NCI-H524 (cell line): ENCODE measurements at places on chromosomes 7 and 10.

DNA sequence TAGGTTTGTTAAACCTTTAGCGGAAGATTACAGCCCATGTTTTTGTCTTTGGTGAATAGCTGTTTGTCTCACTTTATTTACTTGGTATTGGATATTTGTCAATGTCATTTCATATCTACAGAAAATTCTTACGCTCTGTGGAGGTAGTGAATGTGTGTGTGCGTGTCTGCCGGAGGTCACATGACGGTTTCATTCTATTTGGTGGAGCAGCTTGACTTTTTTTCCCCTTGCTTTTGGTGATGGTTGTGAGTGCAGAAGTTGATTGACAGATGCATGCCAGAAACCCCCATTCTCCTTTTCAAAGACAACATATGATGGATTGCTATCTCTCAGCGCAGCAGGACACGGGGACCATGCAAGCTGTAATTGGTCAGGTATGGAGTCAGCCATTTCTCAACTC is at the start of gene POU6F2:
Gene POU6F2 (plus strand): TSS at position 225 of the 400 bp plus-strand sequence. CDS start 45 bp downstream, at position 270.
- DNase-seq: no peak

DNA sequence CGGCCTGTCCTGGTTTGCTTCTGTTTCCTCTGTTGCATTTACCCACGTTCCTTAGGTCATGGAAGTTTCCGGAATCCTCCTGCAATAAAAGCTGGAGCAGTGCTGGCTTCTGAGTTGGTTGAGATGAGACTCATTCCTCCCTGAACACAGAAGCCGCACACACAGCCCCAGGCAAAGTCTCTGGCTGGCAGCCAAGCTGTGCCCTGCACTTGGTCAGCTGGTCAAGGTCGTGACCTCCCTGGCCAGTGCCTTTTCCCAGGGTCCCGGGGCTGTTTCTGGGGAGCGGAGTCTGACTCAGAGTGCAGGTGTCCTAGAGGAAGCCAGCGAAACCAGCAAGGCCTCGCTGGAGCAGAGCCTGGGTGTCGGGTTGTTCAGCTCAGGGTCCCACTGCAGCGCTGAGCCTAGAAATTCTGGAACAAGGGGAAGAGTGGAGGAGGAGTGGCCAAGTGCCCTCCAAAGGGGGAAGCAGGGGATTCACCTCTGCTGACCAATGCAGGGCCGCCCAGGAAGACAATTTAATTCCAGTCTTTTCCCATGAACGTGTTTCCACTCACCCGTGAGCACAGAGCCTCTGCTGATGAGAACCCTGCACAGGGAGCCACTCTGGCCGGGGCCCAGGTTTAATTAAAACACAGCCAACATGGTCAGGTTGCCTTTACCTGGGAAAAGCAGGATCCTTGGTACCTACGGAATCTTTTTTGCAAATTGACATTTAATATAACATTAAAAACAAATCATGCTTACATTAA is 245.5 kb upstream of the PPP2R2D start:
- no peak for DNase-seq

GRCh38 chr10:43203448-43204041 is 63.3 kb downstream of the RASGEF1A start:
- no peak for DNase-seq

DNA sequence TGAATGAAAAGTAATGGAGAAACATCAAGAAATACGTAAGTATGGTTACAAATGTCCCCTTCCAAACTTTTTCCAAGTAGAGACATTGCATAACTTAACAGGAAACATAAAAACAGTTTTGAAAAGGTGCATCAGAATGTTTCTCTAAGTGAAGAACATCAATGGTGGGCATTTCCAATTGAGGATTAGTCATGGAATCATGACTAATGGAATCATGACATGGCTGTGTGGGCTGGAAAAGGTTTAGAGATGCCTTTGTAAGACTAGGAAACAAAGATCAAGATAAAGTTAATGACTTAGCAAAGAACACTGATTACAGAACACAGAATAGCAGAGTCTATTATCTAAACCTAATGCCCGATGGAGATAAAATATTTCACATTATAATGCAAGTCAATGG is 272.0 kb downstream of the HPSE2 start:
- DNase-seq: no peak

GRCh38 chr10:58806323-58806722 is 293.7 kb downstream of the BICC1 start:
- DNase-seq: no peak

- DNase-seq: no peak
These were observed 35.4 kb upstream of the C10orf71 start for GRCh38 chr10:49263591-49263990.

DNA sequence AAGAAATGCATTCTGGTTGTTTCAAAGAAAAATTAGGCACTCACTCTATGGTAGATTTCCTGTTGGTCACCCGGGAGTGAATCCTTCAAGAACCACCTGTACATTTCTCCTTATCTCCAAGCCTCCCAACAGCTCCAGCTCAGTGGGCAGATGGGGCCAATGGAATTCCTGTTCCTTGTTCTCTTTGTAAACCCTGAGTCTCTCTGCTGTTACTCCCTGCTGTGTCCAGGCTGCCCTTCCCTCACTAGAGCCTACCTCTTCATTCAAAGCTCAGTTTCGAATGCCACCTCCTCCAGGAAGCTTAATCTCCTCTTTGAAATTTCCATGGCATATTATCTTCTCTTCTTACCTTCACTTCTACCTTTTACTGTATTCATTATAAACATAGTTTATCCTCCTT is 3.5 kb upstream of the BMPER start:
- no peak for DNase-seq

- no peak for DNase-seq
These were observed 64.6 kb upstream of the CREB5 start for GRCh38 chr7:28347475-28348318.

DNA sequence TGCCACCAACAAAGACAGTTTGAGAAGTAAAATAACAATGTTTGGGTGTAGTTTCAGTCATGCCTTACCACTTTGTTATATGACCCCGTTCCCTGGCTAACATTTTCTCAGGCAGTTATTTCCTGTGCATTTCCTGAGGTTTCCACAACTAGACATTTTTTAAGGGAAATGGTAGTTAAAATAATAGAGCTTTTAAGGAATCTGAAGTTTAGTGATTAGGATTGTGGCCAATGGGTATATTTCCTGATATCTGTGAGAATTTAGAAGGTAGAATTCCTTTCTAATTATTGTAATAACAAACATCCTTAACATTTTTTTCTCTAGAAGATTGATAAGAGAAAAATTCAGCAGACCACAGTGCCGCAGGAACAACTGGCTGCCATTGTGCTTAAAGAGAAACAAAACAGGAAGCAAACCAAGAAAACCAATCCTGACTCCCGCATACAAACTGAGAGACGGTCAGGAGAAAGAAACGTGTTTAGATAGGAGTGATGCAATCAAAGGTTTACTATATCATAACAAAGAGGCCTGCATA is 193.6 kb downstream of the MBL2 start:
- DNase-seq: no peak

DNA sequence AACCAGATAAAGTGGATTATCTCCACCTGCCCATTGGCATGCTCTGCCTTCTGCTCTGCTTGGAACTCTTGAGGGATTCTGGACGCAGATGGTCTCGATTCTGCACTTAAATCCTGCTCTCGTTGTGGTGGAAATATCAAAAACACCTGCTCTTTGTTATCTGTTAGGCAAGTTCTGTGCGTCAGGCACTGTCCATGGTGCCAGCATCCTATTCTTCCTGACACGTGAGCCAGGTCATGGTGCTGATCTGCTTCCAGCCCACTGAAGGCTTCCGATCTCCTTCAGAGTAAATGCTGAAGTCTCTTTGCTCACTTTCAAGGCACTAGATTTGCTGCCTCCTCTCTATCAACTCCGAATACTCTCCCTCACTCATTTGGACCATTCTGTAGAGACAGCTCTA is 505.6 kb downstream of the HTR7 start:
- DNase-seq: no peak

DNA sequence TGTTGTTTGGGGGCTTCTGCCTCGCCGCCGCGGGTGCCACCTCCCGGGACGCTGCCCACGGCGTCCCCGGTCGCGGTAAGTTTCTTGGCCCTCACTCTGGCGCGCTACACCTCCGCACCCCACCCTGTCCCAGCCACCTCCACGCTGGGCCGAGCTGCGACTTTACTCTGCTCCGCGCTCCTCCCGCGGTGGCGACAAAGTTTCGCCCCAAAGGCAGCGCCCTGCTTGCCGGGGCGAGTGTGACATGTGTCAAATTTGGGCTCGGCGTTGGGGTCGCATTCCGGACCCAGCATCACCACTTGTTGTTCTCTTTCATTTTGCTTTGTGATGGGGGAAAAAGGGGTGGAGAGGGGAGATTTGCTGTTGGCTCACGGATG is 167.7 kb upstream of the PPP1R3A start:
- peak; percentile 47 for DNase-seq

DNA sequence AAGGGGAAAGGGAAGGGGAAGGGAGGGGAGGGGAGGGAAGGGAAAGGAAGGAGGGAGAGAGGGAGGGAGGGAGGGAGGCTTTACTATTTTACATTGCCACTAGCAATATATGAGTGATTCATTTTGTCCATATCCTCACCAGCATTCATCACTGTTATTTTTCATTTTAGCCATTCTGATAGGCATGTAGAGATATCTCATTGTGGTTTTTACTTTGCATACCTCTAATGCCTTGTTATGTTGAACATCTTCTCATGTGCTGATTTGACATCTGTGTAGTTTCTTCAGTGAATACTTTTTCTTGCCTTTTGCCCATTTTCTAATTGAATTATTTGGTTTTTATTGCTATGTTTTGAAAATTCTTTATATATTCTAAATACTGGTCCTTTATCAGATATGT is 52.7 kb downstream of the GCC1 start:
- no peak for DNase-seq
